ENCODE measurements at places on chromosomes 1 and 21.
A peak's percentile ranks its signal among the peaks of the same experiment; 100 is the strongest.

GRCh38 chr1:91545506-91546300 is 45.1 kb downstream of the CDC7 start:
- DNase-seq, result no peak

GRCh38 chr1:199490769-199491527 is 536.6 kb upstream of the NR5A2 start:
- DNase-seq, result no peak

DNA sequence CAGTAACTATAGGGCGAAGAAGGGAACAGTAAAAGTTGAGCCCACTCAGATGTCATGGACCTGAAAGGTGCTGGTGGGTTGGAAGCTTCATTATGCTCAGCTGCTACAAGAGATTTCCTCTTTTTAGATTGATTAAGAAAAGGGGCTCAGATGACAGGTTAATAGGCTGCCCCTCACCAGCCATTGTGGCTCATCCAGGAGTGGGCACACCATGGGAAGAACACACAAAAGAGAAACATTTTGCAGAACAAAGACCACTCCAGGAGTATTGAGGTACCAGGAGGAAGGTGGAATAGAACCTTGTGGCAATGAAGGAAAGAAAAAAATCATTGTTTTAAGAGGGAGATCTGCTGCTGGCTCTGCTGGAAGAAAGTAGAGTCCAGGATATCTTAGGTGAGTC is 205.5 kb downstream of the RYR2 start:
- no peak for DNase-seq

GRCh38 chr1:226405411-226405988 is 2.4 kb downstream of the PARP1 start:
- DNase-seq, result no peak

- DNase-seq, result no peak
These were observed 113.1 kb downstream of the ZNF648 start for GRCh38 chr1:181948372-181948771.

- no peak for DNase-seq
These were observed 29.0 kb downstream of the VWA5B1 start for GRCh38 chr1:20319456-20320220.

GRCh38 chr1:159900755-159901360 is 893 bp upstream of the CFAP45 start:
- no peak for DNase-seq

- no peak for DNase-seq
These were observed 16.1 kb downstream of the SLC30A7 start for GRCh38 chr1:100912019-100912418.

DNA sequence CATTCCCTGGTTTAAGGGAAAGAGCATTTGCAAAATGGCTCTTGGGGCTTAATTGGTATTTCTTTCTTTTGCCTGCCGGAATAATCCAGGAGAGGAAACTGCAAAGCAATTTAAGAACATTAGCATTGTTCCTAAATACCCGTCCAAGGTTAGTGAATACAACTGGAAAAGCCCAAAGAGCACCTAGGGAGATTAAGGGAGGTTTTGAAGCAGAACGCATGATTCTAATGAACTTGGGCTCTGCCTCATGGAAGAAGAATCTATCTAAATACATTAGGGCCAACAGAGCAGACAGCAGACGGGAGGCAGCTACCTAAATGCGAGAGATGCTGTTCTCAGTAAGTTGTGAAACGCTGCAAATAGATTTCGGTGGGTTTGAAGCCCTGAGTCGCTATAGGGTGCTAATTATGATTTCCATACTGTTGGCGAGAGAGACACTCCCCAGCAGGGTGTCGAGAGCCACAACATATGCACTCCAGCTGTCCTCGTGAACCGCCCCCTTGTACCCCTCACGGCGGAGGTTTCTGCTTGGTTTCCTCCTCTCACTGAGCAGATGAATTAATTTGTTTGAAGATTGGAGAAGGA is 326.7 kb upstream of the CAMK1G start:
- DNase-seq, result no peak

DNA sequence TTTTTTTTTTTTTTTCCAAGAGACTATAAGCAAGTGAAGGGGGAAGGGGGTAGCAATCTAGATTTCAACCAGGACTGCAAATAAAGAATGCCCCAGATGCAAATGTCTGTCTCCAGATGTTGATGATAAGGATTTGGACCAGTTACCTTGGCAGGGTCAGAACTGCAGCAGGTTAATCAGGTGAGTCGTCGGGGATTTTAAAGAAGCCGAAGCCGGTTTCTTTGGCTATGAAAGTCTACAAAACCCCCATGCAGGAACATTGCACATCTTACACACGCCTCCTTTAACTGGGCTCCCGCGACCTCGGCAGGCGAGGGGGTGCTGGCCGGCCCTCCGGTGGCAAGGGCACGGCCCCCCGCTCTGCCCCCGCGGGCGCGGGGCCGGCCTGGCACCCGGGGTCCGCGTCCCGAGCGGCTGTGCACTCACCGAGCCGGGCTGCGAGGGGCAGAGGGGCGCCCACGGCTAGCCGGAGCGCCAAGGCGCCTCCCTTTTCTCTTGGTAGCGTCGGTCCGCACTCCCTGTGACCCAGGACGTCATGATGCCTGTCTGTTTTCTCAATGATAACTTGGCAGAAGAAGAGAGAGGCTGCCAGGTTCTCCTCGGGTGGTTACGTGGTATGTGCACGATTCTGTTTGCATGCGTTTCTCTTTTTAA is 366.3 kb upstream of the ESRRG start:
- DNase-seq, result no peak

- no peak for DNase-seq
These were observed 19.8 kb downstream of the SH3BGR start for GRCh38 chr21:39471598-39471997.

DNA sequence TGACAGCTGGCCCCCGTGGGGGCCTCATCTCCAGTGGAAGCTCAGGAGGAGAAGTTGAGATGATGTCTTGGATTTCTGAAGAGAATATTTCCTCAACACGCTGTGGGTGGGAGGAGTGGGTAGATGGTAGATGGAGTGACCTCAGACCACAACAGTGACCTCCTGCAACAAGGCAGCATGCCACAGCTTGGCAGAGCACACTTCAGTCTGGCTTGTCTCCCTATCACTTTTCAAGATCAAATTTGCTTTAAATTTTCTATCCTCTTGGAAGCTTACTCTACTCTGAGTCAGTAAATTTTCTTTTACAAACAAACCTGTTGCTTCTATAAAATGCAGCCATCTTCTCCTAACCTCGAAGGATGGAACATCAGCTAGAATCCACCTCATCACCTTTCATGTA is 59.7 kb downstream of the NTPCR start:
- no peak for DNase-seq

GRCh38 chr1:99602404-99602969 is 43.4 kb upstream of the PALMD start:
- no peak for DNase-seq

GRCh38 chr1:30816211-30817076 is 58.9 kb upstream of the LAPTM5 start:
- DNase-seq, result no peak

- no peak for DNase-seq
These were observed 206.7 kb upstream of the C1orf87 start for GRCh38 chr1:60280256-60280655.

DNA sequence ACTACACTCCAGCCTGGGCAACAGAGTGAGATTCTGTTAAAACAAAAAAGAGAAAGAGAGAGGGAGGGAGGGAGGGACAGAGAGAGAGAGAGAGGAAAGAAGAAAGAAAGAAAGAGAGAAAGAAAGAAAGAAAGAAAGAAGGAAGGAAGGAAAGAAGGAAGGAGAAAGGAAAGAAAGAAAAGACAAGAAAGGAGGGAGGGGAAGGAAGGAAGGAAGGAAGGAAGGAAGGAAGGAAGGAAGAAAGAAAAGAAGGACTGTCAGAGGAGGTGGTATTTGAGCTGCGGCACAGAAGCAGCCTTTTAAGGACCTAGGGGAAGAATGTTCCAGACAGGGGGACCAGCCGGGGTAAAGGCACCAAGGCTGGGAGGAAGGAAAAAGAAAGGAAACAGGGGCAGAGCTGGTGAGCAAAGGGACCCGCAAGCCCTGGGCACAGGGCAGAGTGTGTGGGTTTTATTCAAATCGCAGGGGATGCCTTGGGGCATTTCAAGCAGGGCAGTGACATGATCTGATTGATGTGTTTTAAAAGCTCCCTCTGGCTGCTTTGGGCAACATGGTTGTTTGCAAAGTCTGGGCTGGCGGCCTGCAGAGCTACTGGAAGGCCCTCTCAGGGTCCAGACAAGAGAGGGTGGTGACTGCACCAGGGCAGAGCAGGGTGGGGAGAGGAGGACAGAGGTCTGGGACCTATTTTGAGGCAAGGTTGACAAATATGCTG is 176.9 kb upstream of the VAMP3 start:
- DNase-seq, result no peak

DNA sequence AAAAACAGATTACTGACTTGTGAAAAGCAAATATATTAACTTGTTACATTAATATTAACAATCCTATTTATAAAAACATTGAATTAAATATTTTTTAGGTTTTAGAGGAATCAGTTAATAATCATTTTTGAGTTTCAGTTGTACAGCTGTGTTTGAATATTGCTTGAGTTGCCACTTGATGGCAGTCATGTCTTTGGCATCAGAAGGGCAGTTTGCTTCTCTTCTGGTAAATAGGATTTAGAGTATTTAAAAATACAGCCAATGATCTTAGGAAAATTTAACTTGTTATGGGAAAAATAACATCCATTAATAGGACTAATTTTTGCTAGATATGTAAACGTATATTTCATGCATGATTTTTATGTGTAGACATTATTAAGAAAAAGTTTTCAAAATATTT is 234.1 kb downstream of the NCAM2 start:
- DNase-seq, result no peak

DNA sequence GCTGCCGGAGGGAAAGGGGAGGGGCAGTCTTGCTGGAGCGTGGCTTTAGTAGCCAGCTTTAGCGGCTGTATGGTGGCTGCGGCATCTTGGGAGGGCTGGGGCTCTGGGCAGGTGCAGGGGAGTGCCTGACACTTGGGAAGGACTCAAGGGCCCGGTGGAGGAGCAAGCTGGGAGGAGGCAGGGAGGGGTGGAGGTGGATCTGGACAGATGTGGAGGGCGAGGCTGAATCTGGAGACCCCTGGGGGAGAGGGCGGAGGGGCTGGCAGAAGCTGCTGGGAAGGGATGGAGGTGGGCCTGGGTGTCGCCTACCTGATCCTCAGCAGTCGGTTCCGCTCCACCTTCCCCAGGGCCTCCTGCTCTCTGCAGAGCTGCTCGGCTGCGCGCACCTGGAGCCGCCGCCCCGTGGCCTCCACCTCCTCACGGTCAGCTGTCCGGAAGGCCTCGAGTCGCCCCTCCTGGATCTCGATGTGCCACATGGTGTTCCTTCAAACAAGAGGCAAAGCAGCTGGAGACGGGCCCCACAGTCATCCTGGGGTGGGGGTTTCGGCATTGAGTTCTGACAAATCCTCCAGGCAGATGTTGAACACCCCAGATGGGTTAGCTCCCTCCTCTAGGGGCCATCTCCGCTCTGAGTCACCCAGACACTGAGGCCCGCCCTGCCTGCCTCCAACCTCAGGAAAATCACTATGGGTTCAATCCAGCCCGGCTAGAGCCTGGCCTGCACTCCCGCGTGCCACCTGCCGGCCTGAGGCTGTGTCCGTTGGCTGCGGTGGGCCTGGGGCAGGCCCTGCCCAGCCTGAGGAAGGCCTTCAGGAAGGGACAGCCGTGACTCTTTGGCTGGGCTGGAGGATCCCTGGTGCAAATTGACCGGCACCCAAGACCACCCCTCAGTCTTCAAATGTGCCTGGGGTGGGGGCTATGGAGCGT is 29.6 kb downstream of the CFAP74 start:
- DNase-seq, result no peak

GRCh38 chr1:204626381-204626780 is 59.2 kb downstream of the LRRN2 start:
- no peak for DNase-seq

DNA sequence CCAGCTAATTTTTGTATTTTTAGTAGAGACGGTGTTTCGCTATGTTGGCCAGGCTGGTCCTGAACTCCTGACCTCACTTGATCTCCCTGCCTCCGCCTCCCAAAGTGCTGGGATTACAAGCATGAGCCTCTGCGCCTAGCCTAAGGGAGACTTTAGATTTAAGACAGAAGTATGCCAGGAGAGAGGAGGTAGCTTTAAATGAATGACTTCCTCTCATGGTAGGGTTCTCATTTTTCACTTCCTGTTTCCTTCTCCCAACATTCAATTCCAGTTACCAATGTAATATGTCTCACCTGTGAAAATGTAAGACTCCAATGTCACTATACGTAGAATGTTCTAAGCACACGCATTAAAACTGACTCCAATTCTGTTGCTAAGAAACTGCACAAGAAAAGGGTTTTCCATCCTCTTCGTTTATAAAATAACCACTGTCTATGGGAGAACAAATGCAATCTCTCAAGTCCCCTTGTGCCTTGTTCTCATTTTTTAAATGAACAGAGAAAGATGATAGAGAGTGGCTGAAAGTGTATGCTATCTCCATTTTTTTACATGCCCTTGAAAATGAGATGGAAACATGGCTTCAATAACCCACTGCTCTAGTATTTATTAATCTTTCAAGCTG is 140.0 kb downstream of the SLC45A1 start:
- DNase-seq, result no peak

GRCh38 chr1:167401260-167401873 is 117.0 kb downstream of the CD247 start:
- DNase-seq, result peak; percentile 24

GRCh38 chr1:116218922-116219321 is 107.7 kb downstream of the MAB21L3 start:
- no peak for DNase-seq

DNA sequence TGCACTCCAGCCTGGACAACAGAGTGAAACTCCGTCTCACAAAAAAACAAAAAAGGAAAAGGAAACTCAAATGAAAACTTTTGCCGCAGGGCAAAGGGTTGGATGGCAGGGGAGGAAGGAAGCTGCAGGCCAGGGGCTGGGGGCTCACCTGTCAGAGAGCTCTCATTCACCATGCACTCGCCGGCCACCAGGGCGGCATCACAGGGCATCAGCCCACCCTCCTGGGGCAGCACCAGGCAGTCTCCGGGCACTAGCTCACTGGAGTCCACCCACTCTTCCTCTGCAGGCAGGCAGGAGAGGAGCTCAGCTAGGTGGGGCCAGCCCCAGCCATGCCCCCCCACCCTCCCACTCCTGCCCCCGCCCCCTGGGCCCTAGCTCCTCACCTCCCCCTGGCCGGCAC is 11.9 kb downstream of the ATP13A2 start:
- DNase-seq, result no peak

GRCh38 chr21:29175408-29176134 is 45.1 kb downstream of the MAP3K7CL start:
- no peak for DNase-seq

DNA sequence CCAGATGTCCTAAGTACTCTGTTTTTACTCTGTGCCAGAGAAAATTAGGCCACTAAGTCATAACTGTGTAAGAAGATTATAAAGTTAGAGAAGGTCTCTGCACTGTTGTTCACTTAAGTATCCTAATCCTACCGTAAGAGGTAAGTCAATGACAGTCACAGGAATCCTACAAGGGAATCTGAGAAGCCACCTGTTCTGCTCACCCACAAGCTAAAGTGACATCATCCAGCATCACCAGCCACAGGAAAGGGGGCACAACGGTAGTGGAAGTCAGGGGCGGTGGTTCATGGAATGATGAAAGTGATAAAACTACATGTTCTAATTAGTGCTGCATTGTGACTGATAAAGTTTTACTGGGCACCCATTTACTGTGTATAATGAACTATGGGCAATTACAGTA is 92.7 kb downstream of the PLD5 start:
- no peak for DNase-seq

GRCh38 chr1:150809651-150810050 is 1.6 kb upstream of the CTSK start:
- DNase-seq, result no peak

- DNase-seq, result no peak
These were observed 26.6 kb upstream of the FCRL4 start for GRCh38 chr1:157624471-157624870.

GRCh38 chr1:201791051-201791778 is 37.7 kb upstream of the IPO9 start:
- no peak for DNase-seq

- peak; percentile 68 for DNase-seq
These were observed 33.1 kb upstream of the DIP2A start for GRCh38 chr21:46425571-46425970.

Measured in effector CD8-positive, alpha-beta T cell (primary cell).